DMS53 (cell line): ENCODE measurements at places on chromosomes 11 and 22.

DNA sequence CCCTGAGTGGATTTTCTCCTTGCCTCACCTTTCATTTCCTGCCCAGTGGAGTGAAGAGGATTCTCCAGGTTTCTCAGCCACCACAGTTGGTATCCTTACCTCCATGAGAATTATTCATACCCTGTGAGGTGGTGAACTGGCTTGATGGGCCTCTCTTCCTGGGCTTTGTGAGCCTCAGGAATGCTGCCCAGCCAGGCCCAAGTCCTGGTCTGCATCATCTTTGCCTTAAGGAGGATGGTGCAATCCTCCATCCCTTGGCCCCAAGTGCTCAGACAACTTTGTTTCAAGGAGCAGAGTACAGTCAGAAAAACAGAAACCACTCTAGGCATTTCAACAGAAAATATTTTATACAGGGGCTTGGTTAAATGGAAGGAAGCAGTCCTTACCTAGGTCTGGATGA lies 114.2 kb upstream of the CADM1 start:
- no peak for DNase-seq

- peak; percentile 64 for DNase-seq
These were observed 86.8 kb downstream of the NECTIN1 start for GRCh38 chr11:119641983-119642745.

GRCh38 chr22:28001171-28001835 lies 82.2 kb upstream of the PITPNB start:
- no peak for DNase-seq

- DNase-seq, result no peak
These were observed 47.7 kb upstream of the PPP6R3 start for GRCh38 chr11:68412593-68413475.

DNA sequence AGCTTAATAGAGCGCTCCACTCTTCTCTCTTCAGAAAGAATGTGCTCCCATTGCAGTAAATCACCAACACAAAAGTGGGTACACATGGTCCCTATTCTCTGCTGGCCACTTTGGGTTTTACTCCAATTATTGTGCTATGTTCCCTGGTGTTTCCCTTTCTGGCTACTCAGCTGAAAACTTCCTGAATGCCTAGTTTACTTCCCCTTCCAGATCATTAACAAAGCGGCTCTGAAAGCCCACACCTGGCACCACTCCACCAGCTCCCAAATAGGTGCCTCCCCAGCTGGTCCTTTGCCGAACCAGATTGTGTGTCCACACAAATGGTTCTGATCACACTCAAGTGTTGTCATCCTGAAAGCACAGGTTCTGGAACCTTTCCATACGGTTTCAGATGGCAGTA lies 443.7 kb downstream of the NTM start:
- DNase-seq, result no peak

- DNase-seq, result peak; percentile 46
These were observed 1.7 kb upstream of the OR52E5 start for GRCh38 chr11:5891216-5891800.

DNA sequence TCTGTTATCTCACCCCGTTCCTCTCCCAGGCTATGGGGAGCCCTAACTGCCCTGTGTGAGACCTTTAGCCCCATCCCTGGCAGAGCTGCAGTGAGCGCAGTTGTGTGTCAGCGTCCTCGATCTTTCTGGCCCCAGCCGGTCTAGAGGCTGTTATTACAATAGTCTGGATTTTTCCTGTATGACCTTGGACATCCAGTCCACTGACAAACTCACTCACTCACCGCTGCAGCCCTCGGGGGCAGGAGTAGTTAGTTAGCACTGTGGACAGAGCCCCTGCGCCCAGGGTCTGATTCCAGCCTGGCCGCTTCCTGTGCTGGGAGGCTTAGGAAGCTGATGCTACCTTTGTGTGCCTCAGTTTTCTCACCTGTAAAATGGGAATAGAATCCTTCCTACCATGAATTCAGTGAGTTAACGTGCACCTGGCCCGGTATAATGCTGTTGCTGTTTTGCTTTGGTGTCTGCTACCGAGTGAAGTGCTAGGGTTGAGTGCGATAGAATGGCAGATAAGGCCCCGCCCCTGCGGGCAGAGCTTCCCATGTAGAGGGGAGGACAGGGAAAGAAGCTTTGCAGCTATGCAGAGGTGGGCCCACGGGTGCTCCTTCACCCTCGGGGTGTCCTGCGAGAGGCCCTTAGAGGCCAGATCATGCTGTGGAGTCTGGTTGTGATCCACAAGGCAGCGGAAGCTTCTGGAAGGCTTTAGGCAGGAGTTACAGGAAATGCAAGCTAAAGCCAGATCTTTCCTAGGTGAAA lies 3.0 kb downstream of the LRP5 start:
- peak; percentile 88 for DNase-seq

- no peak for DNase-seq
These were observed 28.7 kb downstream of the MPPED1 start for GRCh38 chr22:43440556-43440955.

GRCh38 chr22:23686416-23687024 lies 4.3 kb upstream of the RGL4 start:
- no peak for DNase-seq

DNA sequence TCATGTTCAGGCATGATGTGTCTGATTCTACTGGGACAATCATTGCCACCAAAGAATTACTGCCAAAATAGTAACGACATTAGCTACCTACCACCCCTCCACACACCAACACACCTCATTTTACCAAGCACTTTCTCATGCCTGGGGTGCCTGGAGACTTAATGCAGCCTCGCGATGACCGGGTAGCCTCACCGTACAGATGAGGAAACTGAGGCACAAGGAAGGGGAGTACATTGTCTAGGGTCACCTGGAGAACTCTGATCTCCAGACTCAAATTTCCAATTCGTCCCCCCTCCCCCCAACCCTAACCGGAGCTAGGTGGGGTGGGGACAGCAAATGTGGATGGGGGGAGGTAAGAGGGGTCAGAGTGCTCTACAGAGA lies 2.7 kb upstream of the RTN4RL2 start:
- DNase-seq, result no peak

- peak; percentile 66 for DNase-seq
These were observed 76.5 kb upstream of the ARFGAP3 start for GRCh38 chr22:42933485-42934091.

- DNase-seq, result peak; percentile 91
These were observed at the start of gene VWCE for GRCh38 chr11:61294717-61295595. VWCE (minus strand) TSS chr11:61295316; CDS start chr11:61295037, 279 bp downstream.

- no peak for DNase-seq
These were observed 35.6 kb upstream of the CACNG2 start for GRCh38 chr22:36739185-36739584.

GRCh38 chr11:66022401-66023185 lies 3.7 kb downstream of the CATSPER1 start:
- DNase-seq, result peak; percentile 85

DNA sequence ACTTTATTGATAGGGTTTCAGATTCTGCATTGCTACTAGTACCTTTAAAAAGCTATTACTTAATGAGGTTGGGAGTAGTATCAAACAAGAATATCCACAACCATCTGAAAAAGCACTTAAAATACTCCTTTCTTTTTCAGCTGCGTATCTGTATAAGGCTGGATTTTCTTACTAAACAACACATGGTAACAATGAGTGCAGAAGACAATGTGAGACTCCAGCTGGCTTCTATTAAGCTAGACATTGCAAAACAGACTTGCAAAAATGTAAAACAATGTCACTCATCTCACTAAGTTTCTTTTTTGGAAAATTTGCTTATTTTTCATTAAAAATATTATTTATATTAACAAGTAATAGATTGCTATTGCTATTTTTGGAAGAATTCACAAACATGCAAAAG lies 132.6 kb downstream of the WNT11 start:
- DNase-seq, result no peak

GRCh38 chr22:43553451-43554258 lies 141.8 kb downstream of the MPPED1 start:
- no peak for DNase-seq

DNA sequence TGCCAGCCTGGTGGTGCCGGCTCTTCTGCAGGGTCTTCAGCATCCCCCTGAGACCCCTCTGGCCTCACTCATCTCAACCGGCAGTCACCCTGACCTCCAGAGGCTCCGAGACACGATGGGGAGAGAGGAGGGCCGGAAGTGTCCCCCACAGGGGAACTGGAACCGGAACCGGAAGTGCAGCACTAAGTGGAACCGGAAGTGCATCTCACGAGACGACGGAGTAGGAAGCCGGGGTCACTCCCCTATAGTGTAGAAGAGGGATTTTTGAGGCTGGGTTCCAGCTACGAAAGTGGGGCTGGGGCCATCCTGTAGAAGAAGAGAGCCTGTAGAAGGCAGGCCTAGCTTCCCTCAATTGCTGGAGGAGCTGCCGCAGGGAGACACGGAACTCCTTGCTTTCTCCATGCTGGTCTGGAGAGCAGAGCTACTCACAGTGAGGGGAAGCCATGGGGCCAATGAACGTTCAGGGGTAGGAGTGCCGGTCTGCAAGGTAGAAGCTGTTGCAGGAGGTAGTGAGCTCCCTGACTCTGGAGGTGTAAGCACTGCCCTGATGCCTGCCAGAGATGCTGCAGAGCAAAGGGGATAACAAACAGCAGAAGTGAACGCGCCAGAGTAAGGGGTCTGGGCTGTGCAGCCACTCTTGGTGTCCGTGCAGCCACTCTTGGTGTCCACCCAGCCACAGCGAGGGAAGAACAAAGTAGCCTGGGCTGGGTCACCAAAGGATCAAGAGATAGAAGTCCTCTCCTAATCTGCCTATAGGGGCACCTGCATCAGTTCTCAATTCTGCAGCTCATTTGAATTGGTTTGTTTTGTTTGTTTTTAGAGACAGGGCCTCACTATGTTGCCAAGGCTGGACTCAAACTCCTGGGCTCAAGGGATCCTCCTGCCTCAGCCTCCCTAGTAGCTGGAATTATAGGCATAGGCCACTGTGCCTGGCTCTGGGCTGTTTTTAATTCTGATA lies 21.9 kb downstream of the SCUBE1 start:
- no peak for DNase-seq

DNA sequence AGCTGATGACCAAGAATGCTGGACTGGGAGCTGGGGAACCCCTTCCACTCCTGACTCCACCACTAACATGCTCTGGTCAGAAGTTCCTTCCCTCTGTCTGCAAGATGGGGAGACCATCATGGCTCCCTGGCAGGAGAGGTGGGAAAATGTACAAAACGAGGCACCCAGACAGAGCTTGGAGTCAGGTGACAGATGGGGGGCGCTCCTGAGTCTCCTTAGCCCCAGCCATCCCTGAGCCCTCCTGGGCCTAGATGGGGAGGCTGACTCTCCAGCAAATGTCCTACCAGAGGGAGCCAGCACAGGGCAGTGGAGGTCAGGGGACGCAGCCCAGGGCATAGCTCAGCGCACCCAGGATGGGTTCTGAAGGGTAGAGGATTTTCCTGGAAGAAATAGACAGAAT lies 20.0 kb downstream of the KCNJ4 start:
- no peak for DNase-seq

- no peak for DNase-seq
These were observed 105.5 kb downstream of the FAT3 start for GRCh38 chr11:92330114-92330513.

GRCh38 chr11:79439410-79439885 lies 1.4 kb downstream of the TENM4 start:
- peak; percentile 87 for DNase-seq
